Stimulated activated CD8-positive, alpha-beta memory T cell treated with anti-CD3 and anti-CD28 coated beads, Interleukin-4, amount 100 ng/mL, for 1 hour (primary cell): ENCODE measurements at places on chromosomes 7 and 10.

- no peak for DNase-seq
Observed at GRCh38 chr7:55077561-55078410, 59.0 kb downstream of the EGFR start.

DNA sequence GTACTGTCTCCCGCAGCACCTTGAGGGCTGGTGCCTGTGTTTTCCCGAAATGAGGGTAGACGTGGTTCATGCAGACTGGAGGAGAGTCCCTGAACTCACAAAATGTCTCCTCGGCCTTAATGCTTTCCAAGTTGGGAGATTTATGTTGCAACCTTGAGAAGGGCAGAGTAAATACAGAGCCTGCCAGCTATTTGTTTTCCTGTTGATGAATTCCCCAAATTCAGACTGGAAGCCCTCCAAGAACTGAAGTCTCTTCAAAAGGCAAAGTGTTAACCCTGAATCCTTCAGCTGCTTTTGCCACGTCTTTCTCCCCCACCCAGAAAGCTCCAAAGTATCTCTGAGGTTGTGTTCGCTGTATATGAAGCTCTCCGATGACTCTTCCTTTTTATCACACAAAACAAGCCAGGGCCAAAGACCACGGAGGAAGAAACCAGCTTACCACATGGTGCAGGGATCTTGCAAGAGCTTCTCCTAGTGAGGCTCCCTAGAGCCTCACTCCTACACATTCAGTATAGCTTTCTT is 254.7 kb upstream of the NFE2L3 start:
- DNase-seq, result no peak

- no peak for DNase-seq
Observed at GRCh38 chr7:37357637-37357996, 91.0 kb downstream of the ELMO1 start.

- no peak for DNase-seq
Observed at GRCh38 chr10:58063861-58064480, 203.7 kb downstream of the IPMK start.

DNA sequence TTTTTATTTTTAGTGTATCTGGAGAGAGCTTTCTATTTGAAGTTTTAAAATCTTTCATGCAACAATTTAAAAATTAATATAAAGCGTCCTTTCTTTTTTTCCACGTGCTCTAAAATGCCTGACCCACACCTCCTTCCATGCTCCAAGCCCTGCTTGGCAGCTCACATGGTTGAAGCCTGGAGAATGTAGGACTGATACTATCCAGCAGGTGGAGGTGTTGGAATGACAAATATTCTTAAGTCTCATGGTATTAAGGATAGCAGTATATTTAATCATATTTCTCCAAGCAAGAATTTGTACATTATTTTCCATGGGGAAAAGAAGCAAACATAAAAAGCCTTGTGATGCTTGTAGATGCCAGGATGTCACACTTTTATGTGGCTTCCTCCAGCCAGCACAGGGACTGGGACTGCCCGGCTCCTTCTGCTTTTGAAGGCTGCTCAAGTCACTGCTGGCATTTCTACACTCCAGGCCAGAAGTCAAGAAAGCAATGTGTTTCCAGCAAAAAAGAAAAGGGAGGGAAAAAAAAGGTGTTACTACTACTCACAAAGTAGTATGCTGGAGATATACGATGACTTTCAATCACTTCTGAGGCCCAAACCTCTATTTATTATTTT is 49.7 kb downstream of the BZW2 start:
- DNase-seq, result no peak

DNA sequence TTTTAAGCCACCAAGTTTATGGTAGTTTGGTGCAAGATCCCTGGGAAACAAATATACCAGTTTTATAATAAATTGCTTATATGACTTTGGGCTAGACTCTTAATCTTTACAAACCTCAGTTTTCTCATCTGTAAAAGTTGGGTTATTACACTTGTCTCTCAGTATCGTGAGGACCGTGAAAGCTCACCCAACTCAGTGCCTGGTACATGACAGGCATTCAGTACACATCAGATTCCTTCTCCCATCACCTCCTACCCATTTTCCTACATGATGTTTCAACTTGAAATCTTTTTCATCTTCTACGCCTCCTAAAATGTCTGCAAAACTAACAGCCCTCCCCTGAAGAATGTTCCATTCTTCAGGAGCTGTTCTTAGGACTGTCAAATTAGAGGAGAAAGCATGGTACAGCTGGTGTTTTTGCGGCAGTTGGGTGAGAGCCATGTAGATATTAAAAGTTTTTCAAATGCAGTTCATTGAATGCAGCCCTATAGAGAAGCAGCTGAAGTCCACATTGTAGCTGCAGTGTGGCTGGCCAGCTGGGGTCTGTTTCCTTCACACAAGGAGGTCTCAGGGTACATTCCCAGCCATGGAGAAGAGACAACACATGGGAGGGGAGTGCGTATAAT is 812.8 kb downstream of the LRMDA start:
- DNase-seq, result no peak

DNA sequence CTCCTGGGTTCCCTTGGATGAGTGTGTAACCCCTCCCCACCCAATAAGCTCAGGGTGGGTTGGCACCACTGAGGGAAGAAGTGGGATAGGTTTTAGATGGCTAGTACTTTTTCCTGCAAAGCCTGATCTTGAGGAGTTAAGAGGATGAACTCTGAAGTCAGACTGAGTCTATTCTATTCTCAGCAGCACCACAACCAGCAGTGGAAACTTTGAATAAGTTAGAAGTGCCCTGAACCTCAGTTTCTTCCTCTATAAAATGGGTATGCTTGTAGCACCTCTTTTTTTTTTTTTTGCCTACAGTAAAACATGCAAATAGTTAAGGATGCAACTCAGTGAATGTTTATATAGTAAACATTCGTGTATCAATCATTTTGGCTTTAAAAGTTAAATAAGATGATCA is 7.1 kb downstream of the NKX2-3 start:
- DNase-seq, result no peak

DNA sequence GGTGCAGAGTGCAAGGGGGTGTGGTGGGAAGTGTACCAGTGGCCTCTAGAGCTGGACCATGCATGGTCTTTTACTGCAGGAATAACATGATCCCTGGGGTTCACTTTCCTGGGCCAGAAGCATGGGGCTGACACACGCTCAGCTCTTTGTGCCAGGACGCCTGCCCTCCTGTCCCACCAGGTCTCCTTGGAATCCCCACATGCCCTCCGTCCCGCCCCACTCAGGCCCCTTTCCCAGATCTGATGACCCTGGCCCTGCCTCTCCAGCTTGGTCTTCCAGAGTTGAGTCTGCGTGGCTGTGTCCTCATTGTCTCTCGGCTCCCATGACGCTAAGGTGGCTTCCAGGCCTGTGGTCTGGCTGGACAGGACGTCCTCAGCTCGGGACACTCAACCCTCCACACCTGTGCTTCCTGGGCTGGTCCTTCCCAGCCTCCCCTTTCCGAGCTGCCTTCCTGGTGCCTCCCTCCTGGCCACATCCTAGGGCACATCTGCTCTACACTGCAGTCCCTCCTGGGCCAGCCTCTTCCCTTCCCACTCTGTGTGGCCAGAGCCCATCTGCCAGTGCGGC is 249.5 kb upstream of the SHH start:
- no peak for DNase-seq

DNA sequence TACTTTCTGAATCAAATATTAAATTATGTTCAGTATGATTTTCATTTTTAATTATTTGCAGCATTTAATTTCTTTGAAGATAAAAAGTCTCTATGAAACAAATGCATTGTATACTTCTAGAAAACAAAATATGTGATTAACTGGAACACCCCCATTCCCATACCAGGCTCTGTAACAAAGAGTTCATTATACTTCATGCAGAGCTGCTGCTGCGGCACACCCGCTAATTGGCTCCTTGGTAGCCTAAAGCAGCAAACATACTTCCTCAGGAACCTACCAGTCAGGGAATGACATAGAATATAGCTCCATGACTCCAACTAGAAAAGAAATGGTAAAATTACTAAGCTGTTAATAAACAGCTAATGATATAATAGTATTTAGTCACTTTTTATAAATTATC is 19.3 kb downstream of the RAB11FIP2 start:
- DNase-seq, result no peak

DNA sequence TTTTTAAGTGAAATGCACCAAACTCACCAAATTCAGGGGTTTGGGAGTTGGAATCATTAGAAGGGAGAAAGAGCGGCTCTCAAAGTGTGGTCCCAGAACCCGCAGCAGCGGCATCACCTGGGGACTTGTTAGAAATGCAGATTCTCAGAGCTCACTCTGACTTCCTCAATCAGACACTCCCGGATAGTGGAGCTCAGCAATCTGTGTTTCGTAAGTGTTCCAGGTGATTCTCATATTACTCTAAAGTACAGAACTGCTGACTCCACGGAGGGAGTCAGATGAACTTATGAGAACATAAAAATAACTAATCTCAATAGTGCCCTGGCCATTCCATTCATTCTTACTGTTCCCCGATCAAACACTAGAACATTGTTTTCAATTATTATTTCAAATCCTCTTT is 358.7 kb upstream of the MYO3A start:
- no peak for DNase-seq

GRCh38 chr7:83441-83840 is 108.9 kb upstream of the FAM20C start:
- no peak for DNase-seq

DNA sequence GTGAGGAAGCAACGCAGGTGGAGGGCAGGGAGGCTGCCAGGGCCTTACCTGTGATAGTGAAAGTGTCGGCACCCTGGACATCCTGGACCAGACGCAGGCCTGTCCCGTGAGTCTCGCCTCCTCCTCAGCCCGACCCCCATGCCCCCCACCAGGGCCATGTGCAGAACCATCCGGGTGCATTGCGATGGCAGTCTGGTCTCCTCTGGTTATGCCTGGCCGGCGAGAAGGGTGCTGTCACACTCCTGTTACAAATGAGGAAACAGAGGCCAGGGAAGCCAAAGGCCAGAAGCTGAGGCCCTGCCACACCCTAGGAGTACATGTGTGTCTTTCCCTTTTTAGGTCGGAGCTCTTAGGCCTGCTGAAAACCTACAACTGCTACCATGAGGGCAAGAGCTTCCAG is 7.2 kb downstream of the DEPP1 start:
- no peak for DNase-seq

- DNase-seq, result no peak
Observed at GRCh38 chr7:19982841-19983835, 209.7 kb upstream of the TMEM196 start.

- no peak for DNase-seq
Observed at GRCh38 chr7:1662101-1662500, 8.0 kb upstream of the ELFN1 start.

- DNase-seq, result no peak
Observed at GRCh38 chr10:114363745-114364454, 40.4 kb downstream of the AFAP1L2 start.

- no peak for DNase-seq
Observed at GRCh38 chr7:47715631-47716068, 133.7 kb upstream of the TNS3 start.

- DNase-seq, result no peak
Observed at GRCh38 chr10:26436848-26437247, 1.3 kb upstream of the APBB1IP start.

DNA sequence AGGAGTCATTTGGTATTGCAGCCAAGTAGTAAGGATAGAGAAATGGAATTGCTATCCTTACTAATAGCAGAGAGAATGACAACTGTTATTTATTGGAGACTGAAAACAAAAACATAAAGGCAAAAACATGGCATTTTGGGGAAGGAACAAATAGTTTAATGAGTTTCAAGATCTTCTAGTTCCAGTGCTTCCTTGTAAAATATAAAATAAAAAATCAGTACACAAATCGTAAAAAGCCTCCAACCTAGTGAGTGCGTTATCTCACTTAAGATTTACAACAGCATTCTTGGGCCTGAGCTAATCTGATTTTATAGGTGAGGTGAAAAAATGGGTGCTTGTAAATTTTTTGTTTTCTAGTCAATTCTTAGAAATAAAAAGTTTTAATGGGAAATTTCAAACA is 3.3 kb downstream of the RBM33 start:
- DNase-seq, result no peak

GRCh38 chr10:103193107-103193819 is at the start of gene NT5C2:
Gene NT5C2 (minus strand): TSS chr10:103193272. CDS start chr10:103174958, 18,314 bp downstream.
- peak; percentile 50 for DNase-seq

GRCh38 chr10:37704566-37704965 is 152.8 kb downstream of the ZNF248 start:
- DNase-seq, result no peak

DNA sequence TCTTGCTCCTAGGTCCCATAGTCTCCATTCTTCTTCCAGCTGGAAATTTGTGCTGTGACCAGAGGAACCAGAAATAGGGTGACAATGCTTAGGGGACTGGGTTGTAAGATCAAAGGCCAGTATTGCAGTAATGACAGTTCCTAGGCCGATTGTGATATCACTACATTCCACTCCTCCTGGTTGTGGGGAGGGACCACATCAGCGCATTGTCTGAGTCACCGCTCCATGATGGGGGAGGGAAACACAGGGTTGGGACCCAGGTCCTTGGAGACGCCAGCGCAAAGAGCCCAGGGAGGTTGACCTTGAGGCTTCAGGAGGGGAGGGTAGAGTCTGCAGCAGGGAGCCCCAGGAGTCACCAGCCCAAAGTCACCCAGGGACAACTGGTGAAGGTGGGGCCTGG is 20.8 kb upstream of the GGCT start:
- no peak for DNase-seq

- DNase-seq, result no peak
Observed at GRCh38 chr7:1127001-1127400, 33.0 kb downstream of the ZFAND2A start.

GRCh38 chr10:114517368-114518250 is 113.3 kb upstream of the AFAP1L2 start:
- DNase-seq, result no peak

DNA sequence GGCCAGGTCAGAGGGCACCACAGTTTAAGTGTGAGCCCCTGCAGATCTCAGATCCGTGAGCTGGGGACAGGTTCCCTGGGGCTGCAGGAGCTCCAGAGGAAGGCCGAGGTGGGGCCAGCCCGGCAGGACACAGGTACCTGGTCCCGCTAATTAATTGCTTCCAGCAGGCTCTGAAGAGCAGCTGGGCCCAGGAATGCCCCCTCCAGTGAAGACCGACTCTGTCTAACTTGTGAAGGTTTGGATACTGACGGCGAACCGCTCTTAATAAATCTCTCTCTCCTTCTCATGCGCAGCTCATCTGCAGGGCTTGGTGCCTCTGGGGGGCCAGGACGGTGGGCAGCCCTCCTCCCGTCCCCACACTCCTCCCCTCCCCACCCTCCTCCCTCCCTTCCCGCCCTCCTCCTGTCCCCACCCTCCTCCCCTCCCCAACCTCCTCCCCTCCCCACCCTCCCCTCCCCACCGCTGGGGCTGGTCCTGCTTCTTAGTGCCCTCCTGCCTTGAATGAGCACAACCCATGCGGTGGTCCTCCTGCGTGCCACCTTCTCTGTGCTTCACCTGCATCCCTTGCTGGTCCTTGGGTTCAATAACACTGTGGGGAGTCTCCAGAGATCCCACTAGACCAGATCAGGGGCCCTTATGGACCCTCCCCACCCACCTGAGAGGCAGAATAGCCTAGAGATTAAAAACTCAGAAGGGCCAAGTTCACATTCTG is 38.3 kb downstream of the PDGFA start:
- DNase-seq, result no peak

GRCh38 chr7:47074702-47075153 is 507.2 kb downstream of the TNS3 start:
- DNase-seq, result no peak

DNA sequence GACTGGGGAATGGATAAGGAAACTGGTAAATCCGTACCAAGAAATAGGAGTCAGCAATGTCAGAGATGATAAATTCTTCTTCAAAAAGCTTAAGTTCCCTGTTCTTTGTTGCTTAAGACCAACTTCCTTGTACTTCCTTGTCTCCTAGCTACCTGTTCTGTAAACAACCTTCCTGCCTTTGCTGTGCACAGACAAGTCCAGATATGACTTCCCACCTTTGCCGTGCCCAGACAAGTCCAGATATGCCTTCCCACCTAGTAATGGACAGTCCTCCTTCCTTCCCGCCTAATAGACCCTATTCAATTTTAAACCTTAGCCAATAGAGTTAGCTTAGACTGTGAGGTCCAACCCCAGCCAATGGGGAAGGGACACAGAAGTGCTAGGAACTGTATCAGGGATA is 2.5 kb upstream of the ZNF33A start:
- no peak for DNase-seq
